AG08396 (cell line): ENCODE measurements at places on chromosomes 2 and 18.
A peak's percentile ranks its signal among the peaks of the same experiment; 100 is the strongest.

GRCh38 chr2:54516842-54517241 is 60.7 kb downstream of the SPTBN1 start:
- no peak for DNase-seq

DNA sequence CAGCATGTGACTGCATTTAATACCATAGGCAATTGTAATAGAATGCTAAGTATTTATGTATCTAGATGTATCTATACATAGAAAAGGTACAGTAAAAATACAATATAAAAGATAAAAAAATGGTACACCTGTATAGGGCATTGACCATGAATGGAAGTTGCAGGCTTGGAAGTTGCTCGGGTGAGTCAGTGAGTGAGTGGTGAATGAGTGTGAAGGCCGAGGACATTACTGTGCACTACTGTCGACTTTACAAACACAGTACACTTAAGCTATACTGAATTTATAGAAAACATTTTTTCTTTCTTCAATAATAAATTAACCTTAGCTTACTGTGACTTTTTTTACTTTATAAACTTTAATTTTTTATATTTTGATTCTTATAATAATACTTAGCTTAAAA is 8.9 kb downstream of the DIS3L2 start:
- DNase-seq: no peak

GRCh38 chr18:36484591-36484990 is 187.1 kb downstream of the FHOD3 start:
- no peak for DNase-seq

GRCh38 chr2:218332920-218333645 is 23.6 kb upstream of the CATIP start:
- DNase-seq: no peak

DNA sequence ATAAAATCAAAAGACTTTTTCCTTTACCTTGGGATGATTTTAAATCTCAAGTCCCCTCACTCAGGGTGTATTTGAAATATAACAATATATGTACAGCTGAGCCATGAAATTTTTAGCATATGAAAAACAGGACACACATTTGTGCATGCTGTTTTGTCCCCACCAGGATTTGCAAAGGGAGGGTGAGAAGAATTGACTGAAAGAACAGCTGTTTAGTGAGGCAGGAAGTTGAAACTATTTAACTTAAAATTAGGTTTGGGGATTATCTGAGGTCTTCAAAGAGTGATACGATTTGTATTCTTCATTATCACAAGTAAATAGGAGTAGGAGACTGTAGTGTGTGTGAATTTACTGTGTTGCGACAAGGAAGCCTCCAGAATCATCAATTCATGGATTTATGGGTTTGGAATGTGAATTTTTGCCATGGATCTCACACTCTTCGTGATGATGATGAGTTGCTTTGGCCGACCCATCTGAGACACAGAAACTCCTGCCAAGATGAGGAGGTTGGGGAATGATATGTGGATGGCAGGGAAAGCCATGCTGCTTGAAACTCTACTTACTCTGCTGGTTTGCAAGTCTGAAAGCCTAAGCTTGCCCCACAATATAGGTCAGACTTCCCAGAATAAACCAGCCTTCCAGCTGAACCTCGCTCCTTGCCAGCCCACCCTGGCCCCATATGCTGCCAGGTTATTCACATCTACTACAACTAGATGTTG is 31.0 kb upstream of the SPATS2L start:
- no peak for DNase-seq

GRCh38 chr18:58344861-58345463 is 283.9 kb downstream of the ALPK2 start:
- no peak for DNase-seq

- no peak for DNase-seq
These were observed 795 bp upstream of the CAPN10 start for GRCh38 chr2:240585681-240586197.

- DNase-seq: no peak
These were observed 243.2 kb upstream of the BOD1L2 start for GRCh38 chr18:56903686-56904085.

- no peak for DNase-seq
These were observed 293 bp upstream of the D2HGDH start for GRCh38 chr2:241734208-241734466.

- no peak for DNase-seq
These were observed 160.9 kb upstream of the EPC2 start for GRCh38 chr2:148483665-148484064.

DNA sequence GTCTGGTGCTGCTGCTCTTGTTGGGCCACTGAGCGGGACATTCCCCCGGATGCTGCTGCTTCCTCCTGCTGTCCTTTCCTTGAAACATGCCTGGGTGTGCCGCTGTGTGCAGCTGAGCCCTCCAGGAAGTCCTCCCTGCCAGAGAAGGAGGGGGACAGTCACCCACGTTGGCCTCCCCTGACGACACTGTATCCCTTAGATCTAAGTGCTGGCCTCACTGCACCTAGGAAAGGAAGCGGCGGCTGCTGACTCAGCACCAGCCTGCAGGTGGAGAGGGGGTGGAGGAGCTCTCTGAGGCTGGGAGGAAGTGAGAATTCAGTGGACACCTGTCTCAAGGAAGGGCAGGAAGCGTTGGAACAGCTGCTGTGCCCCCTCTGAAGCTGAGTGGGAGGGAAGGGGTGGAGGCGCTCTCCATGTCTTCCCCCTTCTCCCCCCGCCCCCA is 239.8 kb downstream of the HAUS1 start:
- no peak for DNase-seq

DNA sequence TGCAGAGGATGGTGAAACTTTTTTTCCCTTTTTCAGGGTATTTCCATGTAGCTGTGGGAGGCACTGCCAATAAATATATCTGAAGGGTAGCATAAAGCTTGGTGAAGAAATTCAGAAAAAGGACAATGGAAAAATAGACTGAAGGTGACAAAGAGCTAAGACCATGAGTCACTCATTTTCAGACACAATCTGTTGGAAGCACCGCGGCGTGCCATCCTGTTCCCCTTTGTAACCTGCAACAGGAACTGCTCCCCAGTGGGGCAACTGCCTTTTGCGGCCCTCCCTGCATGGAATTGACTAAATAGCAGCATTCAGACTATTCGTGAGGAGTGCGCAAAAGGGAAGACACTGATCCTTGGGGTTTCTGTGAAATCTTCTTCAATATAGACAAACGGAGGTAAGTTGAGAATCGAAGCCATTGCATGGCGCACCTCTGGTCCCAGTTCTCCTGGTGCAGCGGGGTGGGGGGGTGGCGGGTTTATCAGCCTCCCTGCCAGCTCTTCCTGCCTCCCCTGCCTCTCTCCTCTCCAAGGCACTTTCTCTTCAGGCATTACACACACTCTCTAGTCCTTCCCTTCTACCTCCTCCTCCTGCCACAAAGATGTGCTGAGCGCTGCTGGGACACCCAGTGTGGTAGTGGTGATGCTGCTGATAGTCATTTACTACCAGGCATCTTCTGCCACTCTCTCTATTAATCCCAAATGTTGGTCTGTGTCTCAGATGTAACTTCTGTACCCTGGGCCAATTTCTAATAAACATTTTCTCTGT is 126.2 kb upstream of the TMEM200C start:
- DNase-seq: no peak

DNA sequence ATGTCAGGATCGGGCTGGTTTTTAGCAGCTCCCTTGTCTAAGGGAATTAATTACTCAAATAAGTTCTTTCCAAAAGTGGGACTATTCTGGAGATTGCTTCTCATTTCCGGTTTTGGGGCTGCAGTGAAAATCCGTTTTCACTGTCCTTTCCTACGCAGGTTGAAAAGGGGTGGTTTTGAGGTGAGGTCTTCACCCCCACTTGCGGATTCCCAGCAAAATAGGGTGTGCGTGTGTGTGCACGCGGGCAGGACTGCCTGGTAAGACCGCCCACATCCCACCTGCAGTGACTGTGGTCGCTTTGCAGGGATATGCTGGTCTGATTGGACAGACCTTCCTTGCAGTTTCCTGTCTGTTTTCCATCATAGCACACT is 472 bp upstream of the PLEKHM3 start:
- no peak for DNase-seq

GRCh38 chr2:157784169-157784822 is 91.8 kb downstream of the ACVR1 start:
- peak; percentile 17 for DNase-seq

DNA sequence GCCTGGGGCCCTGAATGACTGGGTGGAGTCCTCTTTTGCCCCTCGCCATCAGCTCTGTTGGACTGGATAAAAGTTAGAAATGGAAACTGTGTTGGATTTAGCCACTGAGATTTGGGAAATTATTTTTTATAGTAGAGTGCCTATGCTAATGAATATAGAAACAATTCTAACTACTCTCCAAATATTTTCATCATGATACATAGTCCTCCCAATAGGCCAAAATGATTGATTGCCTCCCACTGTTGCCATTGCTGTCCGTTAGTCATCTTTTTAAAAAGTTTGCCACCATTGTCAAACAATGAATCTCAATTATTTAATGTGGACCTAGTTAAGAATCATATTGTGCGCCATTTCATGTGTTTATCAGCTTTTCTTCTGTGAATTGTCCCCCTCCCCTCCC is 417.0 kb downstream of the GALR1 start:
- no peak for DNase-seq

DNA sequence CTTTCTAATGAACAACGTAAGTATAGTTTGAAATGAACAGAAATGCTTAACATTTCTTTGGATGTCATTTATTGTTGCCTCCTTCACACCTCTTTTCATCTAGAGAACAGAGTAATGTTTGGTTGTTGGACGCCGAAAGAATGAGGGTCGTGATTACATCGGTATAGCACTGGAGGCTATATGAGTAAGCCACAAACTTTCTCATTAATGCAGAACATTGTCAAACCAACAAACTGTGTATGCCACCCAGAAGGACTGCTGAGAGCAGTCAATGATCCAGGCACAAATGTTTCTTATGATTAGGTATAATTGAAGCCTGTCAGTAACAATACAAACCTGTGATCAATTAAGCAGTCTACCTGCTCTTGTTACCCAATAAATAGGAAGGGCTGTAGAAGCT is 1494.7 kb upstream of the NXPH2 start:
- no peak for DNase-seq

GRCh38 chr18:25921677-25922421 is 168.6 kb downstream of the SS18 start:
- DNase-seq: peak; percentile 24

- DNase-seq: no peak
These were observed 29.1 kb upstream of the RNU4ATAC start for GRCh38 chr2:121501554-121501953.

GRCh38 chr2:50538147-50538546 is 493.8 kb downstream of the NRXN1 start:
- DNase-seq: no peak

GRCh38 chr2:224221455-224221913 is 180.4 kb downstream of the FAM124B start:
- DNase-seq: peak; percentile 72

- no peak for DNase-seq
These were observed 258.5 kb downstream of the ASXL3 start for GRCh38 chr18:33836564-33836963.

GRCh38 chr2:86764661-86765309 is 25.9 kb downstream of the CD8A start:
- peak; percentile 60 for DNase-seq

- DNase-seq: no peak
These were observed 177.5 kb downstream of the CD8B2 start for GRCh38 chr2:106664669-106665068.

DNA sequence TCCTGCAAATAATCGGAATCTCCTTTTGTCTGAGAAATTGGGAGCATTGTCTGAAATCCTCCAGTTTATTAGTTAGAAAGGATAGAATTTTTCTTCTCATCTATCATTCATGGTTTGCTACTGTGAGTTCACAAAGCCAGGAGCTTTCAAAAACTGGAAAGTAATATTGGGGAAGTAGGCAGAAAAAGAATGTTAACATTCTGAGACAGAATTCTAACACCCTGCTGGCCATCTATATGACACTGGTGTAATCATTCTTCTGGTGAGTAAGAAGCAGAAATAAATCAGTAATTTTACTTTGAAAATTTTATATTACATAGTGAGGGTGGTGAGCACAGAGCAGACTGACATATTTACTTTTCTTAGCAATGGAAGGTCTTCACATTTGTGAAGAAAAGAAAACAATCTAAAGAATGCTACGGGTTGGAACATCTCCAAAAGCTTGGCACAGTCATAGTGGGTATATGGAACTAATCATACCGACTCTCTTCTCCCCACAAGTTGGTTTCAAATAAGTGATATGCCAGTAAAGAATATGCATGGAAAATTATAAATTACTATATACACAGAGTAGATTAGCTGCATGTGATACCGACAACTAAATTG is 344.9 kb downstream of the LPIN1 start:
- no peak for DNase-seq

DNA sequence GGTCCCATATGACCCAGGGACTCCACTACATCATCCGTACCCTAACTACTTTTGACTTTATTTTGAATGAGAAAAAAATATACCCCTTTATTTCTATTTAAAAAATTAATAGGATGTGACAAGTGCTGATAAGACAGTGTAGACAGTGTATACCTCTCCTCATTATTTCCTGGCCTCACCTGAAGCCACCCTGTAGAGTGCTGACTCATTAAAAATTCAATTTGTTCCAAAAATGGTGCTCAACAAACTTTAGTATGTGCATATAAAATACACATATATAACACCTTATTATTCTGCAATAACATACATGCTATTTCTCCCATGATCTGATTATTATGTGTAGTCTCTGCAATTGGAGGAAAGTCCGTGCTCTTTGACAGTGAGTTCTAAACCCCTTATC is 20.8 kb downstream of the NOL4 start:
- DNase-seq: no peak

- no peak for DNase-seq
These were observed 98.1 kb downstream of the RNF144A start for GRCh38 chr2:7015007-7015950.

GRCh38 chr2:49973917-49974368 is 819.6 kb upstream of the FSHR start:
- peak; percentile 2 for DNase-seq

DNA sequence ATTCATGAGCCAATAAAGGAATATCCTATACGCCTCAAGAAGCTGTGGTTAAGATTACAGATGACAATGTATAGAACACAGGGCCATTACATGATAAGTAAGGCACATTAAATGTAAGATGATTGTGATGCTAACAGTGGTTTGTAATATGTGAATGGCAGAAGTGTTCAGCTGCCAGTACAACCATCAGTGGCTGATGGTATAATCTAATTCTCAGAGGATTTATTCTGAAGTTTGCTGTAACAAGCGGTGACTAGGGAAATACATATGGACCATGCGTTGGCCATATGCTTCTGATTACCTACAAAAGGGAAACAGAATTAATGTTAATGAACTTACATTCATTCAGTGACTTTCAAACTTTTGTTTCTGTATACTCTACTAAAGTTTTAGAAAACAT is 750.8 kb upstream of the KLHL29 start:
- no peak for DNase-seq

DNA sequence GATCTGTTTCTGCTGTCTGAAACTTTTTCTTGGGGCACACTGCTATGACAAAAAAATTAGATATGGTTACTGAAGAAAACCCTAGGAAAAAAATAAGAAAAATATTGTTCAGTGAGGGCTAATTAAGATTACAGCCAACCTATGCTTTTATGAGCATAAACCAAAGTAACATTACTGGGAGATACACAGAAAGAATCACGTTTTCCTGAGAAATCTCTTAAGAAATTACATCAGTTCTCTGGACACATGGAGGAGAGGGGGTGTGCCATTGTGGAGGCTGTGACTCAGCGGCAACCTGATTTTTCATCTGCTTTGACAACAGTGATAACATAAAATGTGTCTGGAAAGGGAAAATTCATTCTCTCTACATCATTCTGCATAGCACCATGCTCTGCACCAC is 13.4 kb upstream of the NMI start:
- peak; percentile 69 for DNase-seq

GRCh38 chr2:40120026-40120425 is 331.9 kb downstream of the SLC8A1 start:
- no peak for DNase-seq

- DNase-seq: peak; percentile 5
These were observed 817 bp downstream of the DSC2 start for GRCh38 chr18:31101183-31102024.
